NCI-H146 (cell line): ENCODE measurements at places on chromosomes 2 and 18.

GRCh38 chr2:69279931-69280681 is 106.9 kb downstream of the GFPT1 start:
- no peak for DNase-seq

DNA sequence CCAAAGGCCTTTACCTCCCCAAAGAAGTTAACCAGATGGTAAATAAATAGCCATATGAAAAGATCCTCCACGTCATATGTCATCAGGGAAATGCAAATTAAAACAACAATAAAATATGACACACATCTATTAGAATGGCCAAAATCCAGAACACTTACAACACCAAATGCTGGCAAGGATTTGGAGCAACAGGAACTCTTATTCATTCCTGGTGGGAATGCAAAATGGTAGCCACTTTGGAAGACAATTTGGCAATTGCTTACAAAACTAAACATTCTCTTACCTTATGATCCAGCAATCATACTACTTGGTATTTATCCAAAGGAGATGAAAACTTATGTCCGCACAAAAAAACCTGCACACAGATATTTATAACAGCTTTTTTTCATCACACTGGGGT is 1.3 kb upstream of the TANK start:
- no peak for DNase-seq

- DNase-seq: no peak
Observed at GRCh38 chr18:76445275-76445674, 49.8 kb downstream of the ZNF516 start.

DNA sequence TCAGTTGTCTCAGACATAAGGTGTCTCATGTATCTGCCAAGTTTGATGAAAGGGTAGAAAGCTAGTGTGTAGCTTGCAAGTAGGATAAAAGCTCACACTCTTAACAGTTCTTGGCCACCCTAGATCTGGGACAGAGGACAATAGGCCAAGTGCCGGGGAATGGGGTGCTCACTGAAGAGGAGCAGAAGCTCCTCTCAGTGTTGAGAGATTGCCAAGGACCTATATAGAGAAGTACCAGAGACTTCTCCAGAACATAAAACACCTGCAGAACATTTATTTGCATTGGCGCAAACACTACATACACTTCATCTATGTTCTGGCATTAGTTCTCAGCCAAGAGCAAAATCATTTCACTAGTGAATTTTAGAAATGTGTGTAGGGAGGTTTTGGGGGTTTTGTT is 2.9 kb upstream of the GTF3C3 start:
- no peak for DNase-seq

DNA sequence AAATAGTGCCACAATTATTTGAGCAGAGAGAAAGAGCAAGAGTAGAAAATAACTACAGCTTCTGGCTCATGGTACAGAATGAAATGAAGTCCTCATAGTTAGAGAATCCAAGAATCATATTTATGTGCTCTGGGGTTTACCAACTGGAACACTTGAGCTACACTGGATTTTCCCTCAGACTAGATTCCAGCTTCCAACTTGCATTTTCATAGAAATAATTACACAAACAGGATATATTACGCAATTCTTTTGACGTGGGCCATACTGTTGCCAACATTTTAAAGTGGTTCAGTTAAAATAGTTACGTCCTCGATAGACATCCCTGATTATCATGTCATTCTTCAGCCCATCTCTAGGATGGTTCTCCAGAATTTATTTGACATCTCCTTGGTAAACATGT is 129.2 kb downstream of the ETAA1 start:
- no peak for DNase-seq

- no peak for DNase-seq
Observed at GRCh38 chr2:147471126-147471525, 373.7 kb upstream of the ACVR2A start.

DNA sequence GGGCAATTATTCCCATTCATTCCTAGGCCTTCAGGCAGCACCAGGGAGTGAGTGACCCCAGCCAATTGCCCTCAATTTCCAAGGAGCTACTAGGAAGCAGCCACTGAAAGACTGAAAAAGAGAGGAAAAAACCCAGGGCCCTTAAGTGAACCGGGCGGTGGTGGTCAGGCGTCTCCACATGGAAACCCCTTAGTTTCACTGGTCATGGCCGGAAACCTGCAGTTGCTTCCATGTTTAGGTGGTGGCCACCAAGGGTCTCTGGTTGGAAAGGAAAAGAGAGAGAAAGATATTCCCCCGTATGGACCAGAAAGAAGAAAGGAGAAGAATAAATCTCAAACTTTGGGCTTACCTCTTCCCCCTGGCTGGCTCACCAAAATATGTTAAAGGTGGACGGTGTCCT is 64.9 kb downstream of the GALR1 start:
- DNase-seq: no peak

DNA sequence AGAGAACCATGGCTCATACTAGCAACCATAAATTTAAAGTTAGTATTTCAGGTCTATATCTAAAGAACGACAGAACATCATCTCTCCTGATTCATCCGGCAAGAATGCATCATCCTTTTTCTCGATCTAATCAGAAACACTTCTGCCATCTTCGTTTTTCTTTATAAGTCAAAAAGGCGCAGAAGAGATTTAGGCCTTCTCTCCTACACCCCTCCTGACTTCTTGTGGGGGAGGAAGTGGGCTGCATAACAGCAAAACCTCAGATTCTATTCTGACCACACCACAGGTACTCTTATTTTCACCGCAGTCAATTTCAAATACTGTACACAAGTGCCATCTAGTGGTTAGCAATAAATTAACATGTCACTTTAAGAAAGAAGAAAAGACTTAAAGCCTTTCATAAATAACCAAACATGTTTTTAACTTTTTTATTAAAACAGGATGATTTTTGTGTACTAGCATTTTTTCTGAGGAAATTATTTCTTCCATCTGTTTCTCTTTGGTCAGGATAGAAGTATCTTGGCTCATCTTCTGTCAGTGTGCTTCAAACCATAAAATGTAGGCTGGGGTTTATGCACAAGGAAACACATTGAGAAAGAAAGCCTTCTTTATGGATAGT is 48.4 kb upstream of the PIK3C3 start:
- peak; percentile 74 for DNase-seq

GRCh38 chr2:189022492-189022891 is 48.3 kb downstream of the COL3A1 start:
- no peak for DNase-seq

GRCh38 chr2:36965206-36965605 is 1.1 kb downstream of the STRN start:
- DNase-seq: no peak

DNA sequence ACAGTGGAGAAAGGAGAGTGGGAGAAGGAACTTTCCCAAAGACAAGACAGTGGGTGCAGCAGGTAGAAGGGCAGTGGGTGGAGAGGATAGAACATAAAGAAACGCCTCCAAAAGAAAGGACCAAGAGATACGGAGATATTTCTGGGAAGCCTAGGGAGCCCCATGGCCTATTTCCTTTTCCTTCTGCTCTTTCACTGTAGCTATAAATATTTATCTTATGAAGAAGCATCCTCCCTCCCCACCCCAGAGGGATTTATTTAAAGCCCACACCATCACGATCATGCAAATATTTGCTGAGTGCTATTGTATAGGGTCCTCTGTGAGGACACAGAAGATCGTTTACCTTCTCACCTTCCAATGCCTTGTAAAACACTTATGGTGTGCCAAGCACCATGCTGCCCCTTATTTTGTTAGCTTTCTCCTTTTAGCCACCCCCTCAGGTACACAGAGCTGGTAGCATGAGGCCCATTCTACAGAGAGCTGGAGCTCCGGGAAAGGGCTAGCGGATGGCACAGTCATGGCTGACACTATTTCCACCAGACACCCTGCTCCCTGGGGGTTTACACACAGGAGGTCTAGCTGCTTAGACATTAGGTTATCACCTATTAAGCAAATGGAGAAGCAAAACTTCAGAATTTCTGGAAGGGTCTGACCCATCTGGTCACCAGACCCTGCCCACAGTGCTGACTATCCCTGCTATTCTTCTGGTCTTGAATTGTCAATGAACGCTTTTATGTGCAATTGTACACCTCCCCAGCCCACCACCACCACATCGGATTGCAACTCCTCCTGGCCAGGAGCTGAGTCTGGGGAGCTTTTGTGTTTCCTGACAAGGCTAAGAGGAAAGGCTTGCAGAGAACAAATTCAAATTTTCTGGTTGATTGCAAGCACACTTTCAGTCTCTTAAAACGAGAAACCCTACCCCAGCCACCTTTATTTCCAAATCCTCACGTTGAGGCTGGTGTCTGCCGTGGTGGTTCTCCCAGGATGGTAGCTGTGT is 91.8 kb upstream of the KLF7 start:
- DNase-seq: peak; percentile 30

DNA sequence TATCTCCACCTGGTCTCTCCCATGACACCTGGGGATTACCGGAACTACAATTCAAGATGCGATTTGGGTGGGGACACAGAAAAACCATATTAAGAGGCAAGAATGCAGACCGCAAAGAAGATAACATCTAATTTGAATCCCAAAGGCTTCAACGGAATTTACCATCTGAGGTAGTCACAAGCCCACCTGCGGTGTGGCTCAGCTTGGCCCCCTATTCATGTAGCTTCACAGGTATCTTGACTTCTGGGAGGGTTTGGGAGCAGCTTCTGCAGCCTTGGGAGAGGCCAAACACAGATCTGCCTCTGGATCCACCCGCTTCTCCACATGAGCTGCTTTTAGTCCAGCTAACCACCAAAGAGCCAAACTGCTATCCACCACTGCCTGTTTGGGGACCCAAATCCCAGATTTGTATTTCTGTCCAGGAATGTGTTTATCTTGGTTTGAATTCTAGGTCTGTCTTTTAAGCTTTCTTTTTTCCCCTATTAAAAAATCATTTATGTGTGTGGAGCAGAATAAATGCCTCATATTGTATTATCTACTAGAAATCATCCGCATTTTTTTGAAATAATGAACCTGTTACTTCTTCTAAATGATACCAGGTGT is 247.6 kb downstream of the DLGAP1 start:
- DNase-seq: no peak

DNA sequence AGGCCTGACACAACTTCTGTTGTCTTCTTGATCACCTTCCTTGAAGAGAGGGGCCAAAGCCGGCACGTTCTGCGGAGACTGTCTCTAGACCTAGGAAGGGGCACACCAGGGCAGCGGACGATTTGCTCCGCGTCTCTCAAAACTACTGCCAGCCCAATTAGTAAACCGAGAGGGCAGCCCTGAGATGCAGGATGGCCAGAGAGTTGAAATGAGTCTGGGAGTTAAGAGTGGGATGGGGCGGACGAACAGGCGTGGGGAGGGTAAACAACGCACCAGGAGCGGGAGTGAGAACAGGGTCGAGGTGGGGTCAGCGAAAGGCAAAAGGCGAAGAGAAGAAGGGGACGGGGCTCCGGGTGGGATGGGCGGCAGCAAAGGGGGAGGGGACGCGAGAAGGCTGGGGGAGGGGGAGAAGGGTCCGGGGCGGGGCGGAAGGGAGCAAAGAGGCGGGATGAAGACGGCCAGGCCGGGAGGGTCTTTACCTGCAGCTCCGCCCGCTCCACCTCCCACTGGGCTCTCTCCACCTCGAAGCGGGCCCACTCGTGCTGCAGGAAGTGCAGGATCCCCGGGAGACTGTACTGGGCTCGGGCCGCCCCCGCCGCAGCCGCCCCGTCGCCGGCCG is 476 bp downstream of the STRN start:
- peak; percentile 76 for DNase-seq

DNA sequence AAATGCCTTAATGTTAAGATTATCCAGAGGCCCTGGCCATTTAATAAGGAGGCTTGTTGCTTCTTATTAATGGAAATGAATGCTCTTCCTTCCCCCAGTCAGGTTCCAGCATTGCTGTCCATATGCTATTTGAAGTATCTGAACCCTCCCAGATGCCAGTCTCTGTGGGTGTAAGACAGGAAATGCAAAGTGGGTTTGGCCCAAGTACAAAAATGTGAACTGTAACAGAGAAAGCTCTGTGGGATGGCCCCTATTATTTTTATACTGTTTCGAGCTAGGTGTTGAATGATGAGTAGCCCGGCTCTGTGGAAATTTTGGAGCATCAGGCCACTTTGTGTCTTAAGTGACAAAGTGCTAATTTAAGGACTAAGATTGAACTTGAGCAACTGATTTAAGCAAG is 141.0 kb downstream of the UXS1 start:
- DNase-seq: no peak

DNA sequence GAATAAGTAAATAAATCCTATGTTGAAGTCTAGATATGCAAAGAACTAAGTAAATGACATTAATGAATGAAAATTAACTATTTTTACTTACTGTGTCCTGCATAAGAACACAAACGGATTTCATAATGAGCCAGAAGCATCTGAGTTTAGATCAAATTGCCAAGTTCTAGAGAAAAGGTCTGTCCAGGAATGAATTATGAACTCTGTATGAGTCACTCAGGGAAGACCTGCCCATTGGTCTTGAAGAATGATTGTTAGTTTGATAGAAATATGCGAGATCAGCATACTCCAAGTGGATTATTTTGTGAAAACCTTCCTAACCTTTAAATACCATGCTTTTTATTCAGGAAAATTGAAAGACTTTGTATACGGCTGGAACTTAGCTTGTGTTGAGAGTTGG is 189.5 kb downstream of the DOK6 start:
- no peak for DNase-seq

- no peak for DNase-seq
Observed at GRCh38 chr18:2494921-2495320, 76.4 kb downstream of the METTL4 start.
